Heart right ventricle (tissue), 16 donors: ENCODE measurements at places on chromosomes 2 and 18. TPM values are rescaled to one million over a fixed set of nuclear protein-coding genes. Genes with fewer than 3 reads are reported as not detected.

RAX gene
- not detected for total RNA-seq

SULT6B1 gene
- total RNA-seq = not detected

CNGA3 gene
- 0.11 TPM for total RNA-seq

OST4 gene
- 457 TPM for total RNA-seq

PFN4 gene
- 0.79 TPM for total RNA-seq

NGEF gene
- total RNA-seq = 0.54 TPM

ABCG5 gene
- not detected for total RNA-seq

ST8SIA5 gene
- 14.5 TPM for total RNA-seq

CXCR1 gene
- 0.42 TPM for total RNA-seq

PRKRA gene
- total RNA-seq = 43.8 TPM

GPR45 gene
- not detected for total RNA-seq

REEP1 gene
- 26.4 TPM for total RNA-seq

TRAPPC12 gene
- 76.7 TPM for total RNA-seq

CGREF1 gene
- 0.61 TPM for total RNA-seq

MSH6 gene
- 19.0 TPM for total RNA-seq

STPG4 gene
- 0.44 TPM for total RNA-seq

MAT2A gene
- 137 TPM for total RNA-seq

HSBP1L1 gene
- 12.9 TPM for total RNA-seq

GALNT13 gene
- total RNA-seq = not detected

CAPN10 gene
- total RNA-seq = 21.2 TPM

DUSP11 gene
- total RNA-seq = 10.8 TPM

PIEZO2 gene
- total RNA-seq = 1.3 TPM

SGPP2 gene
- 6.2 TPM for total RNA-seq

NFATC1 gene
- 19.4 TPM for total RNA-seq

CNTNAP5 gene
- total RNA-seq = not detected

AGXT gene
- total RNA-seq = not detected

FABP1 gene
- total RNA-seq = not detected

ZAP70 gene
- total RNA-seq = 0.52 TPM

IL1R2 gene
- total RNA-seq = 3.0 TPM

PTPN18 gene
- 9.1 TPM for total RNA-seq

CELF4 gene
- 0.62 TPM for total RNA-seq

CLK1 gene
- total RNA-seq = 30.8 TPM

SCN7A gene
- total RNA-seq = 16.0 TPM

CFAP53 gene
- not detected for total RNA-seq
